Hematopoietic multipotent progenitor cell treated with erythropoietin and hydrocortisone succinate and interleukin-3 and kit ligand, for 4 days (in vitro differentiated cells): ENCODE measurements at places on chromosomes 4 and X.

GRCh38 chr4:78534286-78534955 is 17.1 kb upstream of the ANXA3 start:
- no peak for DNase-seq

DNA sequence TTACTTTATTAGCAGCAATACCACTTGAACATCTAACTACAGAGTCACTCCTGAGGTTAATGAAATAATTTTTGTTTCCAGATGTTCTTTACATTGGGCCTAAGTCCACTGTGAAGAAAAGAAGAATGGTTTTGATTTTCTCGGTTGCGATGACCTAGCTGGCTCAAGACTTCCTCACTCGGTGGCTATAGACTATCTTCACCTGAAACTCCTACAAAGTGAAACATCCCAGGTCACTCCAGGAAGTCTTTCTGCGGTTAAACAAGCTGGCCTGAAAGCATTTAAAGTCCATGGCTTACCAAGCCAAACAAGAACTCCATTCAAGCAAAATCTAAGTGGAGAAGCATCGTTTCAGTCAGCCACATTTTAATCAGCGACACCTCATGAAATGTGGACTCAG is 13.7 kb upstream of the SORBS2 start:
- DNase-seq = no peak

DNA sequence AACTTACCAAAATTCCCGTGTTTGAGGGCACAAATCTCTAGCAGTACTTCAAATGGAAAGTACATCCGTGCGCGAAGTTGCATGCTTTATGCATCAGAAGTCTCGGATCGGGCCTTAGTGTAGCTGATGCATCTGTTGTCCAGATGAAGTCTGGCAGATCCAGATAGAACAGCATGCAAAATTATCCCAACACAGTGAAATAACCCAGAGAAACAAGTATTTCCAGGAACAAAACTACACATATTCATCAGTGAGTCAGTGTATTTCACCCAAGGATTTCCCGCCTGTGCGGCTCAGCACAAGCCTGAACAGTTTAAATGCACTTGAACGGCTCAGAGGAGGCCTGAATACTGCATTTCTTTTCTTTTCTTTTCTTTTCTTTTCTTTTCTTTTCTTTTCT is 27.4 kb upstream of the CLDN24 start:
- DNase-seq = no peak

GRCh38 chr4:106172861-106173260 is 143.1 kb downstream of the TBCK start:
- DNase-seq = no peak

DNA sequence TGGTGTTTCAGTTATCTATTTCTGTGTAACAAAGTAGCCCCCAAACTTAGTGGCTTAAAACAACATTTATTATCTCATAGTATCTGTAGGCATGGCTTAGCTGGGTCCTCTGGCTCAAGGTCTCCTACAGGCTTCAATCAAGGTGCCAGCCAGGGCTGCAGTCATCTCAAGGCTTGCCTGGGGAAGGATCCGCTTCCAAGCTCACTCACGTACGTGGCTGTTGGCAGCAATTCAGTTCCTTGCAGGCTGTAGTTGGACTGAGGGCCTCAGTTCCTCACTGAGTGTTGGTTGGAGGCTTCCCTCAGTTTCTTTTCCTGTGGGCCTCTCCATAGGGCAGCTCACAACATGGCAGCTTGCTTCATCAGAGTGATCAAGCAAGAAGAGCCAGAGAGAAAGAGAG is 9.3 kb downstream of the FAM120C start:
- no peak for DNase-seq

- DNase-seq = peak; percentile 69
These were observed 144.9 kb downstream of the CHIC2 start for GRCh38 chr4:53919535-53919934.

GRCh38 chr4:30385650-30386049 is 334.5 kb upstream of the PCDH7 start:
- peak; percentile 3 for DNase-seq
